ENCODE measurements at places on chromosomes 7 and 10. TPM values are rescaled to one million over a fixed set of nuclear protein-coding genes. Genes with fewer than 3 reads are reported as not detected.

Gene HNRNPA2B1
- polyA plus RNA-seq = 572 TPM

- DNase-seq = peak; percentile 28
Observed at GRCh38 chr10:114471906-114472876, 67.9 kb upstream of the AFAP1L2 start.

Gene C10orf67
- 1.1 TPM for polyA plus RNA-seq

- peak; percentile 21 for DNase-seq
Observed at GRCh38 chr7:14902589-14903067, at the start of gene DGKB. DGKB (minus strand) TSS chr7:14902751.

DNA sequence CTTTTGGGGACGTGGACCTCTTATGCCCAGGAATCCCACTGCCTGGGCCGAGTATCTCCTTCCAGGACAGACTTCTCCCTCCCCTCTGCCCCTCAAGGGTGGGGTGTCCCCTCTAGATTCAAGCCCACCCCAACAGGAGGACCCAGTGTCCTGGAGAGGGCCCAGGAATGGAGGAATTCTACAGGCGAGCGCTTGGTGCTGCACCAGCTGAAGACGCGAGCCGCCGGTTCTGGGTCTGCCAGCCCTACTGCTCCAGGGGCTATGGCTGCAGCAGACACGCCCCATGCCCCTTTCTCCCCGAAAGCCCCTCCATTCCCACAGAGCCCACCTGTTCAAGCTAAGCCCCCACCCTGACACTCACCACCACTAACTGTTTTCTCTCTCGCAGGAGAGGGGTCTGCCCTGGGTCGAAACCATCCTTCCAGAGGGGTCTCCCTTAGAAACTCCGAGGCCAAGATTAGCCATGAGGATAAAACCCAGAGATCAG is 8.6 kb downstream of the CRYGN start:
- no peak for DNase-seq

Gene PNLIPRP1
- not detected for polyA plus RNA-seq

GRCh38 chr7:55189146-55189766 is 170.4 kb downstream of the EGFR start:
- DNase-seq = no peak

Gene HKDC1
- 4.6 TPM for polyA plus RNA-seq

- peak; percentile 86 for DNase-seq
Observed at GRCh38 chr10:75408911-75409885, 7.6 kb upstream of the ZNF503 start.

Gene TRIM56
- 14.4 TPM for polyA plus RNA-seq

All from lung (tissue), 17 donors.